ENCODE measurements at places on chromosomes 16 and 17.

- no peak for DNase-seq
Measured at GRCh38 chr16:79598348-79599181, 2.0 kb downstream of the MAF start.

- DNase-seq: no peak
Measured at GRCh38 chr17:40316571-40317344, 7.8 kb downstream of the RARA start.

- DNase-seq: no peak
Measured at GRCh38 chr16:66903544-66904427, 14.9 kb downstream of the CDH16 start.

- DNase-seq: no peak
Measured at GRCh38 chr17:80738020-80738808, 193.6 kb downstream of the RPTOR start.

DNA sequence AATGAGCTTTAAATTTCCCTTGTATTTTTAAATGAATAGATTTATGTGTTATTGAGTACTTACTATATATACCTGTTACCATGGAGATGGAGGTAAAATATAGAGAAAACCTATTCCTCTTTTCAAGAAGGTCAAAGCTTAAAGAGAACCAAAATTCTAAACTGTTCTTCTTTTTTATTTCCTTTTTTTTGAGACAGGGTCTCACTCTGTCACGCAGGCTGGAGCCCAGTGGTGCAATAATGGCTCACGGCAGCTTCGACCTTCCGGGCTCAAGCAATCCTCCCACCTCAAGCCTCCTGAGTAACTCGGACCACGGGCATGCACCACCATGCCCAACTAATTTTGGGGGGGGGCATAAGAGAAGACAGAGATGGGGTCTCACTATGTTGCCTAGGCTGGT lies 25.0 kb upstream of the TMEM97 start:
- no peak for DNase-seq

GRCh38 chr17:83161298-83162034 lies 82.1 kb downstream of the METRNL start:
- no peak for DNase-seq

- DNase-seq: no peak
Measured at GRCh38 chr16:11780991-11781680, 15.9 kb downstream of the ZC3H7A start.

GRCh38 chr17:27970587-27970986 lies 71.9 kb upstream of the NLK start:
- DNase-seq: no peak

GRCh38 chr17:30780343-30780742 lies 44.1 kb downstream of the CRLF3 start:
- DNase-seq: no peak

All from stimulated activated CD4-positive, alpha-beta T cell treated with anti-CD3 and anti-CD28 coated beads, Interleukin-1b, Interleukin-23, amount 100 ng/mL, for 1 hour (primary cell).